NAMALWA (cell line): ENCODE measurements at places on chromosomes 7 and 10.

GRCh38 chr7:134942690-134943466, 43.4 kb upstream of the AGBL3 start:
- no peak for DNase-seq

- no peak for DNase-seq
Measured at GRCh38 chr10:70576803-70577517, 25.6 kb downstream of the PRF1 start.

DNA sequence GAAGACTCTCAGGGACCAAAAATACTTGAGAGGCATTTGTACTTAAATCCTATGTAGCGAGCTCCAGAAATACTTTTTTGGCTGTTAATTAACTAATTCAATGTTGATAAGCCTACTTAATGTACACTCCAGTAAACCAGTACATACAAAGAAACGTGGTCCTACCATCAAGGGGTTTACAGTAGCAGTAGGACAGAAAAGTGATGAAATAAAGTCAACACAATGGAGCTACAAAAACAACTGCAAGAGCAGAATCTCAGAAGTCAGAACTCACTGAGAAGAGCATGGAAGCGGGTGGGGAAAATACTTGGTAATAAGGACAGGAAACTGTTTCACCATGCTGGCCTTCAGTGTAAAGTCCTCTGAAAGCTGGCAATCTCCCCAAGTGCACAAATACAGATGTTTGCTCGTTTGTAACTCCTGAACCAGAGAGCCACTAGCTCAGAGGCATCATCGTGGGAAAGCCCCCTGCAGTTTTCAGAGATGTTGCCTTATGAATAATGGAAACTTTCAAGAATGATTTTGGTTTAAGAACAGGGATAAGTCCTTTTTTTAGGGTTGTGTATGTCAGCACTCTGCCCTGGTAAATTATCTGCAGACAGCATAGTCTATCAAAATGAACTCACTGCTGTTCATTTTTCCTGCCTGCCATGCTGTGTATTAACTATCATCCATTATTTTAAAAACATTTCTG, 233.2 kb downstream of the SORCS1 start:
- DNase-seq, result no peak

DNA sequence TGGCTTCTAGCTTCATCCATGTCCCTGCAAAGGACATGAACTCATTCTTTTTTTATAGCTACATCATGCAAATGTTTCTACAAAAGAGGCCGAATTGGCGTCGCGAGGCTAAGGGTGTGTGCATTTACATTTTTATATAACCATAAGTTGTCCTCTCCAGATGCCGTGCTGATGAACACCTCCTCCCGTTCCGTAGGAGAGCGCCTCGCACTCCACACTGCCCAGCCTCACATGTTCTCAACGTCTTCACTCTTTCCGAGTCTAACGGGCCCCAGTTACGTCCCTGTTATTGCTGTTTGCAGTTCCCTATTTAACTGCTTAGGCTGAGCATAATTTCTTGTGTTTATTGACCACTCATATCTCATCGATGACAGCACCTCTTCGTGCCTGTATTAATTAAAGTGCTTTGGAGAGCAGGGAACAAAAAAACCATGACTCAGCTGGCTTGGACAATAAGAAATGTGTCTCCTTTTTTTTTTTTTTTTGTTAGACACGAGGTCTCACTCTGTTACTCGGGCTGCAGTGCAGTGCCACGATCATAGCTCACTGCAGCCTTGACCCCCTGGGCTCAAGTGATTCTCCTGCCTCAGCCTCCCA, 113.5 kb upstream of the SDK1 start:
- no peak for DNase-seq

DNA sequence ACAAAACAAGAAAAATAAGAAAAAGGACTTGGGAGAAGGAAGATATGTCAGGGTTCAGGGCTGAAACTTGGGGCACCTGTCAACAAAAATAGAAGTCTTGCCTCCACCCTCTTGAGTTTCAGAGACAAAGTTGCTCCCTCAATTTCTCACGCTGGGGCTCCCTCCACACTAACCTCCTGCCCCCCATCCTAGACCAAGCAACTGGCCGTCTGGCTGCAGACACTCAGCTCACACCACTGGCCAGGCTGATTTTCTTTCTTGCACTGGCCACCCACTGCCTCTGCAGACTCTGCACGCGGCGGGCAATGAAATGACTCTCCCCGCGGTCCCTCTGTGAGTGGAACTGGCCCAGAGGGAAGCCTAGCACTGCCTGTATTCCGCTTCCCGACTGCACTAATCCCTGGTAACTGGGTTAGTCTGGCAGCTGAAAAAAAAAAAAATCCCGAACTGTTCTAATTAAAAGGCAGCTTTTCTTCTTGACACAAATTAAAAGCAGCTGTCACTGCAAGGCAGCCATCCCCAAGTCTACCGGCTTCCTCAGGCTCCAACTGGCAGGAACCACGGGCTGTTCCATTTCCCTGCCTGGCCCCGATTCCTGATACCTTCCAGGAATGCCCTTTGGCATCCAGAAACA, 83.5 kb downstream of the SPDYE5 start:
- DNase-seq, result no peak

DNA sequence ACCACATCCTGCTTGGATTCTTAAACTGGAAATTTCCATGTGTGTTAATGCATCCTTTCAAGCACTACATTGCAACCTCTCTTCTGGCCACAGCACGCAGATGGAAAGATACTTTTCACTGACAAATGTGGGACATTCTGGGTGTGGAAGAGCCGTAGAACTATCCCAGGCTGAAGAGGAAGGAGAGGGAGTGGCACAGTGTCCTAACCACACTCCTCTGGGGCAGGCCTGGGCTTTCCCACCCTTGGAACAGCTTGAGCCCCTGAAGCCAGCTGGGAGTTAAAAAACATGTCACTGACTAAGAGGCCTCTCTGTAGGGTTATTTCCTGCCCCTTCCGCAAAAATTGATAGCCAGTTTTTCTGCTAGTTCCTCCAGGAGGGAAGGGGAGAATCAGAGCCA, 34.0 kb upstream of the DNMBP start:
- no peak for DNase-seq

DNA sequence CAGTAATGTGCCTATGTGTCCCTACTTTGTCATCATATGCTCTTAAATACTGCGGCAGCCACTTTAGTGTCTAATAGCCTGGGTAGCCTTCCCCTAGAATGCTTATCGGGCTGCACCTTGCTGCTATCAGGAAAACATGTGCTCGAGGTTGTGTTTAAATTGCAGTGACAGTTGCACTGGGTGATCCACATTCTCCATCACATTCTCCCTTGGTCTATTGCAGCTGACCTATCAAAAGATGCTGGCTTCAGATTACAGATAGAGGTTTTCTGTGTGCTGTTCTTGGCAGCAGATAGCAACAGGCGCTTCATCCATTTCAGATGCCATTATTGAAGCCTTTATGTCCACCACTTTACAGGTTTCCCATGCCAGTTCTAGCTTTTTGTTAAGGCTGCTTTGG, 130.1 kb upstream of the MDFIC start:
- DNase-seq, result no peak

GRCh38 chr7:65915921-65916657, 43.2 kb downstream of the VKORC1L1 start:
- peak; percentile 25 for DNase-seq

GRCh38 chr10:6699336-6699735, 119.3 kb upstream of the PRKCQ start:
- no peak for DNase-seq

DNA sequence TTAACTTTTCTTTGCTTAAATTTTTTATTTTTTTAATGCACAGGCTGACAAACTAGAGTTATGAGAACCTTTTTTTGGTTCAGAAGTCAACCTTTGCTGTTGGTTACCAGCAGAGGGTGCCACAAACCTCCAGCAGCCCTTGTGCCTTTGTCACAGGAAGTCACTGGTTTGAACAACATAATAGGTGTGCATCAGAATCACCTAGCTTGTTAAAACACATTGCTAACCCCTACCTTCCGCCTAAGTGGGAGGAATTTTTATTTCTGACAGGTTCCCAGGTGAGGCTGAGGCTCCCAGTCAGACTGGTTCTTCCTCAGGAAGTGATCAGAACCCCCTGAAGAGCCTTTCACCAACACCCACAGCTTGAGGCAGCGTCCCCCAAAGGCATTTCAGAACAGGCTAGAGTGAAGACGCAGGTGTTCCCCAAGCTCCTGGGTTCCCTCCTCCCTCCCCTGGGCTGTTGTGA, 22.6 kb upstream of the VDAC2 start:
- DNase-seq, result peak; percentile 67

DNA sequence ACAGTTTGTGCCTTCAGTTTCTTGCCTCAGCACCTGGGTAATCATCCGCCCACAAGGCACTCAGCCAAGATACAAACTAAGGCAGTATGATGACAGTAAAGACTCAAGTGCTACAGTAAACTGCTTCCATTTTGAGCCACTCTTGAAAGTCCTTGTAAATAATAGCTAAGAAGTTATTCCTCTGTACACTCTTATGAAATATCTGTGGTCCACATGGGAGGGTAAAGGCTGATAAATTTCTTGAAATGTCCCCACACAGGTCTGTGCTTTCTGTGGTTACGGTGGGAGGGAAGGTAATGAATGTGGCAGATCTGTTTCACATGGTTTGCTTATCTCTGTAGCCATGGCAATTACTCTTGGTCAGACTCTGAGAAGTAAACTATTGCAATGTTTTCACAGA, 551.0 kb upstream of the ZWINT start:
- DNase-seq, result no peak

DNA sequence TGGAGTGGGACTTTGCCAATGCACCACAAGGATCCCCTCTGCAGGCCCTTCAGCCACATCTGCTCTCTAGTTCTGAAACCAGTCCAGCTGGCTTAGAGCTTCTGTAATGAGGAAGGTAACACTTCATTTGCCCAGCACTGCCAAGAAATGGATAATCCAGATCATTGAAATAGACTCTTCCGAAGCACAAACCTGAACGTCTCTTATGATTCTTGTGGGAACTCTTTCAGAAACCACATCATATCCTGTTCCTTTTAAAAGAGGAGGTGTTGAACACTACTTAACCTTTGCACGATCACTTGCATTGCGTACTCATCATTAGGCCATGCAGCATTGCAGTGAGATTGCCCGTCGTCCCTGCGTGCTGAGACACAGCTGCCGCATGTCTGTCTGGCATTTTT, 25.8 kb upstream of the PLPP4 start:
- DNase-seq, result no peak

DNA sequence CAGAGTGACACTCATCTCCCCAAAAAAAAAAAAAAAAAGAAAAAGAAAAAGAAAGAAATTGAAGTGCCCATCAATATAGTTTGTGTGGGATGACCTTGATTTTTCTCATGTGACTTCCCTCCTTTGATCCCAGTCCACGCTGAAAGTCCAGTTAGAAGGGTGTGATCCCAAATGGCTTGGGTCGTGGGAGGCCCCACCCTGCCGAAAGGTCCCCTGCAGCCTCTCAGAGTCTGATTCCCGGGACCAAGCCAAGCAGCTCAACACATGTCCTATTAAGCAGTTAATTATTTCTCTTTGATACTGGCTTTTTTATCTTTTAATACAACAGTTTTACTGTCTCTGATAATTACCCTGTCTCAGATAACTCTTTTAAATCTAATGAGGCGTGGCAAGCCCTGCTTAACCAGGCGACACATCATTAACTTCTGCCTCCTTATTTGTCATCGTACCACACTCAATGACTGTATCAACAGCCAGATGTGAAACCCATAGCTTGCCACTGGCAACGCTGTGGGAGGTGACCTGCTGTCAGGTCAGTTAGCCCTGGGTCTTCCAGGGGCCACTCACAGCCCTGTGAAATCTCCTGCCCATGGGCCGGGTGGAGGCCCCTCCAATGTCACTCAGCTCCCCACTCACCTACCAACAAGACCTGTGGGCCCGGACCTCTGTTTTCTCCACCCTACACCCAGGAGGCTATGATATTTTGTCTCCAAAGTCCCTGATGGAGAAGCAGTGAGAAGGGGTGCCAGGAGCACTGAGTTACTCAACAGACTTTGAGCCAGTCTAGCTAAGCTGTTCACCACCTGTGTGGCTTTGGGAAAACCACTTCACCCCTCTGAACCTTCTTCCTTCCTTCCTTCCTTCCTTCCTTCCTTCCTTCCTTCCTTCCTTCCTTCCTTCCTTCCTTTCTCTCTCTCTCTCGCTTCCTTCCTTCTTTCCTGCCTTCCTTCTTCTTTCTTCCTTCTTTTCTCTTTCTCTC, 110.0 kb upstream of the SFMBT2 start:
- peak; percentile 44 for DNase-seq

GRCh38 chr7:64630496-64630895, 35.4 kb upstream of the ZNF107 start:
- DNase-seq, result peak; percentile 81

DNA sequence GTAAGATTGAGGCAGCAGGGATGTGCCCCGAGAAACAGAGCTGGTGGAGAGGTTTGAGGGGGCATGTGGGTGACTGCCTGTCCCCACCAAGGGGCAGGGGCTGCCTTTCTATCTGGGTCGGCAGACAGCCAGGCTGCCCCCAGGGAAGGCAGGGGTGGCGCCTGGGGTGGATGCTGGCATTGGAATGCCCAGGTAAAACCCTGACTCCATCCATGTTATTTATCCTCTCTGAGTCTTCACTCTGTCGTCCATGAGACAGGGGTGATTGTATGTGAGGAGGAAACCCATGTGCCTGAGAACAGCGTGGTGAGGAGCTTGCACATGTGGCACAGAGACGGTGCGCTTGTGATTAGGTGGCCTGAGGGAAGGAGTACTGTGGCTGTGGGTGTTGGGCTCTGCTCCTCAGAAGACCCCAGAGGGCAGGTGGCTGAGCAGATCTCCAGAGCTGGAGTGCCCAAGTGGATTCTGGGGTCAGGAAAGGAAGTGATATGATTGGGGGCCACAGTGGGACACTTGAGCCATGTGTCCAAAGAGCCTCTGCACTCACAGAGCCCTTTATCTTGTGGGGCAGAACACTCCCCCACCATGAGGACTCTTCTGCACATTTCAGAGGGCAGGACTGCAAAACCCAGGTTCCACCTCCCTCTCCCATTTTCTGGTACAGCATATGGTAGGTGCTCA, 100.4 kb upstream of the RET start:
- DNase-seq, result no peak
